ENCODE measurements at places on chromosomes 3 and 15.

- H3K27me3 ChIP-seq = no peaks in the 10 kb centered on the region
- H3K4me1 ChIP-seq = peaks cover 7% of the 10 kb centered on the region
- H3K27ac ChIP-seq = peak overlapping the region; percentile 40
These were observed 85.3 kb downstream of the ASB7 start for GRCh38 chr15:100687582-100688141.

- H3K4me3 ChIP-seq = no peak overlapping the region
- no peaks in the 10 kb centered on the region for H3K36me3 ChIP-seq
- no peak overlapping the region for H3K27ac ChIP-seq
- no peaks in the 10 kb centered on the region for H3K27me3 ChIP-seq
- H3K4me1 ChIP-seq = peaks cover 5% of the 10 kb centered on the region
These were observed 229.2 kb downstream of the SQOR start for GRCh38 chr15:45863881-45864580.

DNA sequence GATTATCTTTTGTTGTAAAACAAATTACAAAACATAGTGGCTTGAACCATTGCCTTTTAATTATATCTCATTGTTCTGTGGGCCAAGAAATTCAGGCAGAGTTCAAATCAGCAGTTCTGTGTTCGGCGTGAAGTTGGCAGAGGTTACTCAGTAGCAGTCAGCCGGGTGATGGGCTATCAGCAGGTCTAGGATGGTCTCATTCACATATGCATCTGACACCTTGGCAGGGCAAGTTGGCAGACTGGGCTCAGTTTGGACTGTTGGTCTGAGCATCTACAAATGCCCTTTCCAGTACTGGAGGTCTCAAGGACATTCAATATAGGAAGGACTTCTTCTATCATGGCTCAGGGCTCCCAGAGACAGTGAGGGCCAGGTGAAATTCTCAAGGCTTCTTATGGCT is 51.2 kb upstream of the ITGA11 start:
- H3K27me3 ChIP-seq = no peaks in the 10 kb centered on the region
- H3K4me1 ChIP-seq = peaks cover 32% of the 10 kb centered on the region
- no peak overlapping the region for H3K4me3 ChIP-seq
- no peak for DNase-seq

DNA sequence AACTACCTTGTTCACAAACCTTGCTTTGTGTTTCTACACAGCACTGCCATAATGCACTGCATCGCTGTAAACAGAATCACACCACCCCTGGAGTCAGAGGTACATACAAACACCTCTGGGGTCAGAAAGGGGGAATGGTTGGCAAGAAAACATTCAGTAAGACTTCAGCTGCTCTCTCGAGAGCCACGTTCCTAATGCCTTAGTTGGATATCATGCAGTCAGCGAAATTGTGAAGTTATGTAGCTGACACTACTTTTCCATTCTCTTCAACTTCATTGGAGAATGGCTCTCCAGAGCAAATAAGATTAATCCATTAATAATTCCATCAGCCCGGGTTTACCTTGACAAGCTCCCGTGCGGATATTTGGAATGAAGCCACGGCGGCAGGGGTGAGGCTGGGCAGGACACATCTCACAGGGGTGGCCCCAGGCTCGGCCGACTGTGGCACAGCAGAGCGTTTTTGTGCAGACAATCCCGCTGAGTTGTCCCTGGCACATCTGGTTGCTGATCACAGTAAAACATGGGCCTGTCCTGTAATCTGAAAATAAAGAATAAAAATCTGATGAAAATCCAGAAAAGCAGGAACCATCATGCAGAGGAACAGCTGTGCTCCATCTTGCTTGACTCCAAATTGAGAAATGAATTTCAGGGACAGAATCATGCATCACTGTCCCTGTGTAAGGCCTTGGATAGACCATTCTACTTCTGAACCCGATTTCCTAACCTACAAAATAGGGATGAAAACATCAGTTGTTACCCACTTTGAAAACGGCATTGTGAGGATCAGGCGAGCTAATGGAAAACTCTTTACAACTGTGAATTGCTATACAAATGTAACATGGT is 108.0 kb downstream of the FBN1 start:
- DNase-seq = no peak
- no peak overlapping the region for H3K4me3 ChIP-seq
- H3K27me3 ChIP-seq = no peaks in the 10 kb centered on the region
- H3K36me3 ChIP-seq = no peaks in the 10 kb centered on the region
- H3K4me1 ChIP-seq = peaks cover 18% of the 10 kb centered on the region

DNA sequence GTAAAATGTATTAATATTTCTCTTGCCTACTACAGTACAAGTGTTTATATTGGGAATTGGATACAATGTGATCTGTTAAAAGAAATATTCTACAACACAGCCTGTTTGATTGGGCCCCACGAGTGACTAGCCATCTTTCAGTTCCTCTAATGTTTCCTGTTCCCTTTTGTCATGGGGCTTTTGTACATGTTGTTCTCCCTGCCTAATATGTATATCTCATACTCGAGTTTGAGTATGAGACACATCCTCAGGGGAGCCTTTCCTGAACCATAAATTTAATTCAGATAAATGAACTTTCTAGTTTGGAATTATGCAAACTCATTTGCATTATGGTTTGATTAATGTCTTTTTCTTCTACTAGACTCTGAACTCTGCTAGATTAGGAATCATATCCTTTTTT is 65.5 kb downstream of the MEF2A start:
- no peaks in the 10 kb centered on the region for H3K27me3 ChIP-seq
- DNase-seq = no peak
- H3K4me3 ChIP-seq = no peak overlapping the region
- H3K4me1 ChIP-seq = peaks cover 38% of the 10 kb centered on the region
- peaks cover 8% of the 10 kb centered on the region for H3K36me3 ChIP-seq
- peak overlapping the region; percentile 18 for H3K27ac ChIP-seq

- H3K4me3 ChIP-seq = no peak overlapping the region
- no peaks in the 10 kb centered on the region for H3K27me3 ChIP-seq
- H3K4me1 ChIP-seq = peaks cover 8% of the 10 kb centered on the region
- H3K36me3 ChIP-seq = no peaks in the 10 kb centered on the region
- DNase-seq = no peak
These were observed 11.2 kb upstream of the HOMER2 start for GRCh38 chr15:82963471-82964341.

DNA sequence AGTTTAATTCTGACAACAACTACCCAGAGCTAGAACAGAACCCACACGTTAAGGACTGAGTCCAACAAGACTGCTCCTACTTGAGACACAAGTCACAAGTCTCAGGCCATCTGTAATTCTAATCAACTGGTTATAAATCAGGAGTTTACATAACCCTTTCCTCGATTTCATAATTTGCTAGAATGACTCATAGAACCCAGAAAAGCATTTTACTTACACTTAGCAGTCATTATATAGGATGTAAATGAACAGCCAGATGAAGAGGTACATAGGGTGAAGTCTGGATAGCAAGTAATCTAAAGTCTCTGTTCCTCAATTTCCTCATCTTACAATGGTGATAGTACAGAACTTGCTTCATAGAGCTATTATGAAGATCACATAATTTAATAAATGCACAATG is 1018.2 kb downstream of the DIPK2A start:
- H3K4me1 ChIP-seq = no peaks in the 10 kb centered on the region
- H3K36me3 ChIP-seq = no peaks in the 10 kb centered on the region
- no peaks in the 10 kb centered on the region for H3K27me3 ChIP-seq
- no peak for DNase-seq
- no peak overlapping the region for H3K4me3 ChIP-seq

DNA sequence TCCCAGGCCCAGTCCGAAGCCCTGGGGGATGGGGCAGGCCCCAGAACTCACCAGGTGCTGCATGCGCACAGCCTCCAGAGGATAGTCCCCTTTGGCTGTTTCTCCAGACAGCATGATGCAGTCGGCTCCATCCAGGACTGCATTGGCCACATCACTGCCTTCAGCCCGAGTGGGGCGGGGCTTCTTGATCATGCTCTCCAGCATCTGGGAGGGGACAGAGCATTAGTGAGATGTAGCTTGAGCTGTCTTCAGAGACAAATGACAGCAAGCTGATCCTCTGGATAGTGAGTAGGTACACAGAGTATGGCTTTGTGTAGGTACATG is 9.1 kb upstream of the GRAMD2A start:
- no peak overlapping the region for H3K27ac ChIP-seq
- no peak overlapping the region for H3K4me3 ChIP-seq
- no peak for DNase-seq
- H3K36me3 ChIP-seq = peaks cover 99% of the 10 kb centered on the region
- H3K4me1 ChIP-seq = peaks cover 25% of the 10 kb centered on the region

DNA sequence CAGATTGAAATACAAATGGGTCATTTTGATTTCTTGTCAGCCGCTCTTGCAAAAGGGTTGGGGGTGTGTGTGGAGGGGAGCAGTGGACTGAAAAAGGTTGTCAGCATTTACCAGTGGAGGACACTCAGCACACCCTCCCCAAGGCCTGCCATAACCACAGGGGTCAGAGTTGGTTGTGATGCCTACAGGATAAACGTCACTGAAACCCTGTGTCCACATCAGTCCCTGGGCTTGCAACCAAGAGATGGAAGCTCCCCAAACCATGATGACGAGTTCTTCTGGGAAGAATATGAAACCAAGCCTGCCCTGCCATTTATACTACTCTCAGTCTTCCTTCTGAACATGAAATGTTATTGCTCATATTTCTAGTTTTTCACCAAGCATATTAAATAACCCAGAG is 54.0 kb upstream of the UMPS start:
- peaks cover 10% of the 10 kb centered on the region for H3K36me3 ChIP-seq
- H3K27me3 ChIP-seq = no peaks in the 10 kb centered on the region
- no peak for DNase-seq
- H3K4me3 ChIP-seq = no peak overlapping the region

DNA sequence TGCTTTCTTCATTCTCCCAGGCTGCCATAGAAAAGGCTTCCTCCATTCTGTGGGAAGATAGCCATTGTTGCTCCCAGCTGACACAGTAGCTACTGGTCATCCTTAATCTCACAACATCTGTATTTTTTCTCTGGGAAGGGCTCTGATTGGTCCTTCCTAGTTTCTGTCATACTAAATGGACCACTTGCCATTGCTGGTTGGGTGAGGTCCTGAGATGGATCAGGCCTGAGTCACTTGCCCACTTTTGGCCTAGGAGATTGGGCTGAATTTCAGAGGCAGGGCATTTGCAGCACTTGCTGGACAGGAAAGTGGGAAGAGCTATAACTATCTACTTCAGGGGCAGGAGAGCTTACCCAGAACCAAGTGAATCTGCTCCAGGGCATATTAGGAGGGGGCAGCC is 106.5 kb upstream of the PROK2 start:
- DNase-seq = no peak
- H3K36me3 ChIP-seq = no peaks in the 10 kb centered on the region
- no peak overlapping the region for H3K4me3 ChIP-seq
- no peaks in the 10 kb centered on the region for H3K27me3 ChIP-seq
- H3K27ac ChIP-seq = no peak overlapping the region
- H3K4me1 ChIP-seq = peaks cover 9% of the 10 kb centered on the region

- no peaks in the 10 kb centered on the region for H3K4me1 ChIP-seq
- no peak overlapping the region for H3K27ac ChIP-seq
- no peak overlapping the region for H3K4me3 ChIP-seq
- no peaks in the 10 kb centered on the region for H3K36me3 ChIP-seq
- H3K27me3 ChIP-seq = peaks cover 3% of the 10 kb centered on the region
- no peak for DNase-seq
These were observed 68.8 kb downstream of the ASB7 start for GRCh38 chr15:100671124-100671680.

DNA sequence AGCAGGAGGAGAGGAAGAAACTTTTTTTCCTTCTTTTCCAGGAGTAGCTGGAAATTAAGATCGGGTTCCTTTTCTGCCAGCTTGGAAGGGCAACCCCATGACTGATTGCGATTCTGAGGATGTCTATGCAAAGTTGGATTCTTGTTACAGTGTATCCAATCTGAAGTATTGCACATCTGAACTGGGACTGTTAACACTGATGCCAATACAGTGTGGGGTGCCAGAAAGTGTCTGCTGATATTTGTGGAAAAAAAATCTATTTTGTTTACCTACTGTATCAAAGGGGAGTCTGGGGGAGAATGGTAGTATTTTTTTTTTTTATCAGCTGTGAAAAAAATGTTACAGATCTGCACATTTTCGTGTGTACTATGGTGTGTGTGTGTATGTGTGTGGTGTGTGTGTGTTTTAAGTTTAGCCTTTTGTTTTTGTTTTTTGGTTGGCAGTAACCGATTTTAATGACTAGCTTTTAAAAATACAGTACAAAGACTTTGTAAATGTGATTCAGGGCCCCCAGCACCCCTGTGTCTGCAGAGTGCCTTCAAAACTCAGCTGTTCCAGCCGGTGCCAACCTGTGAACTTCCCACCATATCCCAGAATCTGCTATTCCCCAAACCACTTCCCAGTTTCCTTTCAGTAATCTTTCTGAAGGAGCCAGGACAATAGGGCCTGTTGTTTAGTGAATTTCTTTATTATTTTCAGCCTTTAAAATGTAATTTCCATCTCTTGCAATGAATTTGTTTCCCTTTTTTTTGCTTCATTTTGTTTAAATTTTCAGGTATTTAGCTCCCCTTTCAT is 1.9 kb downstream of the RAP2B start:
- no peak overlapping the region for H3K27ac ChIP-seq
- peak overlapping the region; percentile 83 for H3K4me3 ChIP-seq
- H3K27me3 ChIP-seq = no peaks in the 10 kb centered on the region
- H3K36me3 ChIP-seq = no peaks in the 10 kb centered on the region
- no peak for DNase-seq

DNA sequence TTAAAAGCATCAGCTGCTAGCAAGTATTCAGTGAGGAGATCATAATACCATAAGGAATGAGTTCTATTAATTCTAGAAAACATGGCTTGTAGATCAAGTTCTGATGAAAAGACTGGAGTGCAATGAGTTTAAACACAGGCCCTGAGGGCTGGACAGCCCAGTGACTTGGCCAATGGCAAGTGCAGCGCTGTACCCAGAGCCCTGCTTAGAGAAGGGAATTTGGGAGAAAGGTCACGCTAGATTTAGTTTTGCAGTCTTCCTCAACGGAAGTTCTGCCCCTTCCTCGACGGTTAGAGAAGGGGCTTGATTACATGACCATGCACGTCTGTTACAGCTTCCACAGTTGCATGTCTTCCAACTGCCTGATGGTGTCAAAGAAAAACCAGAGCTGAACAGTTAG is 4.0 kb downstream of the TMEM212 start:
- H3K4me3 ChIP-seq = no peak overlapping the region
- no peak overlapping the region for H3K27ac ChIP-seq
- H3K36me3 ChIP-seq = no peaks in the 10 kb centered on the region
- DNase-seq = no peak

DNA sequence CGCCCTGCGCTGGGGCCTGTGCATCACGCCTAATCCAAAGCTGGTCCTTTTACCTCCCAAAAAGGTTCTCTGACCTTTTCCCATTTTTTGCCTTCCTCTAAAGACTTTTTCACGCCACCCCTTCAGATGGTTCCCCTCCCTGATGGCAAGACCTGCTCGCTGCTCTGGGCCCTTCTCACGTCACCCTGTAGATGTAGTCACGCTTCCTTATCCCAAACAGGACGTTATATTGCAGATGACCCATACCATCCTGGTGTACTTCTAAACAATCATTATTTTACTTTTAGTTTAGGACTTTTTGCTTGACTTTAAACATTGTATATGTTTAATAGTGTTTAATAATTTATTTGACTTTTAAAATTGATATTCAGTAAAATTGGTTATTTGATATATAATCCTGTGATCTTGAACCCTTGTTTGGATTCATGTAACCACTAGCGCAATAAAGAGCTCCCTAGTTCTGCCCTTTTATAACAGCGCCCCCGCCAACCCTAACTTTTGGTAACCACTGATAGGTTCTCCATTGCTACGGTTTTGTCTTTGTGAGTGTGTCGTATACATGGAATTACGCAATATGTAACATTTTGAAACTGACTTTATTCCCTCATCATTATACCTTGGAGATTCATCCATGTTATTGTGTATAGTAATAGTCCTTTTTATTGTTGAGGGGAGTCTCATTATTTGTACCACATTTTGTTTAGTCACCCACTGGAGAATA is 159.0 kb upstream of the CHRNA7 start:
- peaks cover 13% of the 10 kb centered on the region for H3K4me1 ChIP-seq
- H3K27ac ChIP-seq = no peak overlapping the region
- peak overlapping the region; percentile 78 for H3K4me3 ChIP-seq
